ENCODE measurements at places on chromosomes 13 and 19.

DNA sequence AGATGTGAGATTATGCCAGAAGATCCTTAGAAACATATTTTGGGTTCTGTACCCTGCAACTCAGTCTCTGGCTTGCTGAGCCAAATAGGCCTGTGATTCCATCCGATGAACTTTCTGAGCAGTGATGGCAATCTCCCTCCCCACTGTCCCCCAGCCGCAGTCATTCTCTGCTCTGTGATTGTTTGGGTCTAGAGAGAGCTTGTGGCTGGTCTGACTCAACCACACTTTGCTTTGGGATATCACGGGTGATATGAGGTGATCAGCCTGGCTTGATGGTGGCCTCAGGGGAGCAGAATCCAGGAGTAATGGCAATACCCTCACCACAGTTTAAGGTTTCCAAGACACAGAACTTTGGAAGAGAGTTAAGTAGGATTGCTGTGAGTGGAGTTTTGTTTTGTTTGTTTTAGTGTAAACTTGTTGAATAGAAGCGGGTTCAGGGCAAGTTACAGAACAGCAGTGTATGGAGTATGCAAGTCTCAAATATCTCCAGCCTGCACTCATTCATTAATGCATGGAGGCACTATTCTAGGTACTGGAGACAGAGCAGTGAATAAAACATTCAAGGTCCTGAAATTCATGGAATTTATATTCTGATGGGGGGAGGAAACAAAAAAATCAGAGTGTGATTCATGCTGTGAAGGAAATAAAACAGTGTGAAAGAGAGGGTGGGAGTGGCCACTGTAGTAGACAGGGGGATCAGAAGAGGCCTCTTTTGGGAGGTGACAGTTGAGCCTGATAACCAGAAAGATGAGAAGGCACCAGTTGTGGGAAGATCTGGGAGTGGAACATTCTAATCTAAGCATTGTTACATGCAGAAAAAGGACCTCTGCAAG is 5.3 kb downstream of the SAMD4B start:
- DNase-seq, result no peak

- DNase-seq, result no peak
Measured at GRCh38 chr13:53038993-53039392, 10.4 kb downstream of the OLFM4 start.

- DNase-seq, result no peak
Measured at GRCh38 chr13:31380715-31381114, 180.9 kb downstream of the B3GLCT start.

DNA sequence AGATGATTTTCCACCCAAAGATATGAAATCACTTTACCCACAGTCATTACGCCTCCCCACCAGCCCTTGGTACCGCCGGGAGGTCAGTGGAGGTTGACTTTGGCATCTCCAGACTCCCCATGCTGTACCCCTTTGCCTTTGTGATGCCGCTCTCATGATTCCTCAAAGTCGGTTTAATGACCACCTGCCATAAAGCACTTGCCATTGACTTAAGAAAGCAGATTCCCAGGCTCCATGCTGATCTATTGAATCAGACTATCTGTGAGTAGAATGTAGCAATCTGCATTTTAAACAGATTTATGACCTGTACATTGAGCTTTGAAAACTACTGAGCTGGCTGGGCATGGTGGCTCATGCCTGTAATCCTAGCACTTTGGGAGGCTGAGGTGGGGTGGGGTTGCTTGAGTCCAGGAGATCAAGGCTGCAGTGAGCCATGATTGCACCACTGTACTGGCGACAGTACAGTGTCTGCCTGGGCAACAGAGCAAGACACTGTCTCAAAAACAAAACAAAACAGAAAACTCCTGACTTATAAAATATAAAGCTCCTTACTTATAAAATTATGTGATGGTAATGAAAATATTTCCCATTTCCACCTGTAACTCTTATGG is 235.2 kb downstream of the KLF5 start:
- no peak for DNase-seq

GRCh38 chr19:45146251-45146650 is 14.5 kb downstream of the NKPD1 start:
- DNase-seq, result no peak

GRCh38 chr19:40466219-40466984 is 399 bp upstream of the SPTBN4 start:
- no peak for DNase-seq

DNA sequence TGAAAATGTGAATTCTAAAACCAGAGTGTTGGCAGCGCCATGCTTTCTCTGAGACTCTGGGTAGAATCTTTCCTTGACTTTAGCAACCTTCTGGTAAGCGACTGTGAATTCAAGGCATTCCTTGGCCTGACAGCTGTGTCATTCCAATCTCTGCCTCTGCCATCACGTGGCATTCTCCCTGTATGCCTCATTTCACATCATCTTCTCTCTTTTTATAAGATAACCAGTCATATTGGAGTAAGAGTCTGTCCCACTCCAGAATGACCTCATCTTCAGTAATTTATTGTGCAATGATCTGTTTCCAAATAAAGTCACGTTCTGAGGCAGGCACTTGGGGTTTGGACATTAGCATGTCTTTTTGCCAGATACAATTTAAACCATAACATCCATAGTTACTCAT is 103.4 kb upstream of the POSTN start:
- DNase-seq, result no peak

GRCh38 chr13:92317066-92317465 is 909.5 kb upstream of the GPC6 start:
- no peak for DNase-seq

DNA sequence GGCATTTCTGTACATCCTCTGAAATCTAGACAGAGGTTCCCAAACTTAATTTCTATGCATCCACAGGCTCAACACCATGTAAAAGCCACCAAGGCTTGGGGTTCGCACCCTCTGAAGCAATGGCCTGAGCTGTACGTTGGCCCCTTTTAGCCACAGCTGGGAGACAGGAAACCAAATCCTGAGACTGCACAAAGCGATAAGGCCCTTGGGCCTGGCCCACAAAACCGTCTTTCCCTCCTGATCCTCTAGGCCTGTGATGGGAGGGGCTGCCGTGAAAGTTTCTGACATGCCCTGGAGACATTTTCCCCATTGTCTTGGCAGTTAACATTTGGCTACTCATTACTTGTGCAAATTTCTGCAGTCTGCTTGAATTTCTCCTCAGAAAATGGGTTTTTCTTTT is 766.4 kb downstream of the GPC5 start:
- DNase-seq, result no peak

GRCh38 chr19:45164577-45165335 is 4.0 kb upstream of the NKPD1 start:
- no peak for DNase-seq

GRCh38 chr19:50476224-50476906 is at the start of the genes EMC10 and GARIN5A:
TSS of gene EMC10 (plus strand) at chr19:50476507. CDS start at chr19:50476545, 38 bp downstream.
TSS of gene GARIN5A (minus strand) at chr19:50476848. CDS start at chr19:50476388, 460 bp downstream.
- peak; percentile 67 for DNase-seq

Measured in NCI-H2081 treated with DMSO at 0.1 percent for 48 hours (cell line).